ENCODE measurements at places on chromosomes 11 and 22.
A peak's percentile ranks its signal among the peaks of the same experiment; 100 is the strongest.

GRCh38 chr11:94776351-94777321, 8.5 kb downstream of the AMOTL1 start:
- peaks cover 3% of the 10 kb centered on the region for H3K36me3 ChIP-seq
- DNase-seq, result no peak
- peaks cover 5% of the 10 kb centered on the region for H3K4me1 ChIP-seq
- no peak overlapping the region for H3K4me3 ChIP-seq

DNA sequence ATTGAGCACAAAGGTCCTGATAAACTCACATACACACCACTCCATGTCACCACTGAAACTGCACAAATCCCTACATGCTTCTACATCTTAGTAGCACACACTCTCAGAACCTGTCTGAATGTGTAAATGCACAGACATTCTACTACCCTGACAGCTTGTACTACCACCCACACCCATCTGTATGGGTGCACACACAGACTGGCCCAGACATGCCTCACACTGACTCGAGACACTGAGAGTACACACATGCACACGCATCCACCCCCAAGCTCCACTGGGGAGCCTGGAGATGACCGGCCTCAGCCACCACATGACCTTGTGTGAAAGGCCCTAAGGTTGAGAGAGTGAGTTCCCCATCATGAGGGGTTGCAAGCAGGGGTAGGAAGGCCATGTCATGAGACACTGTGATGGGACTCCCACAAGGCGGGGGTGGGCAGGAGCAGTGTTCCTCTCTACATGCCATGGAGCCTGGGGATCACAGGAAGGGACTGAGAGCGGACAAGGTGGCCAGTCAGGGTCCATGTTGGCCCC, 28.1 kb downstream of the ARAP1 start:
- no peaks in the 10 kb centered on the region for H3K27me3 ChIP-seq
- no peak overlapping the region for H3K4me3 ChIP-seq
- no peak for DNase-seq
- H3K36me3 ChIP-seq, result no peaks in the 10 kb centered on the region
- H3K4me1 ChIP-seq, result peaks cover 20% of the 10 kb centered on the region

DNA sequence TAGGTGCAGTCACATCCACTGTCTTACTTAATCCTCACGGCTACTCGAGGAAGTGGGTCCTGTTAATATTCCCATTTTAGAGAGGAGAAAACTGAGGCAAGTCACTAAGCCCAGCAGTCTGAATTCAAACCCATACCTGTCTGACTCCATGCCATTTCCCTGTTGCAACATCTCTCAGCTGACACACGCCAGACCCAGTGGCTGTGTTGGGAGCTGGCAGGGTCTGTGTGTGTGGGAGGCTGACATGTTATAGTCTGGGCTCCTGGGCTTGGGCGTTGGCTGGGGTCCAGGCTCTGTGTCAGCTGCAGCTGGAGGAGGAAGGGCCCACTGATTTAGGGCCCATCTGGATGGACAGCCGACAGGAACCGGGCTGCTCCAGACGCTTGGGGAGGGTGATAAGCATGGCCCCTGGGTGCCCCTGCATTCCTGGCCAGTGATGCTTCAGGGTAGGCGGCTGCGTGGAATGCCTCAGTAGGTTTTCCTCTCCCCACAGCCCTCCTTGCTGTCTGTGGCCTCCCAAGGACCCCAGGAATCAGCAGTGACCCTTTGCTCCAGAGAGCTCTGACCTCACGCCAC, 562.5 kb downstream of the MN1 start:
- no peak overlapping the region for H3K27ac ChIP-seq
- no peaks in the 10 kb centered on the region for H3K27me3 ChIP-seq
- no peak overlapping the region for H3K4me3 ChIP-seq

GRCh38 chr22:31278626-31279326, 13.5 kb downstream of the PIK3IP1 start:
- H3K36me3 ChIP-seq, result peaks cover 25% of the 10 kb centered on the region
- H3K27ac ChIP-seq, result no peak overlapping the region
- peaks cover 1% of the 10 kb centered on the region for H3K4me1 ChIP-seq
- no peaks in the 10 kb centered on the region for H3K27me3 ChIP-seq
- no peak for DNase-seq

GRCh38 chr11:100119176-100119575, 567.9 kb upstream of the ARHGAP42 start:
- no peaks in the 10 kb centered on the region for H3K27me3 ChIP-seq
- no peak overlapping the region for H3K4me3 ChIP-seq
- no peak for DNase-seq
- H3K4me1 ChIP-seq, result no peaks in the 10 kb centered on the region
- no peaks in the 10 kb centered on the region for H3K36me3 ChIP-seq

DNA sequence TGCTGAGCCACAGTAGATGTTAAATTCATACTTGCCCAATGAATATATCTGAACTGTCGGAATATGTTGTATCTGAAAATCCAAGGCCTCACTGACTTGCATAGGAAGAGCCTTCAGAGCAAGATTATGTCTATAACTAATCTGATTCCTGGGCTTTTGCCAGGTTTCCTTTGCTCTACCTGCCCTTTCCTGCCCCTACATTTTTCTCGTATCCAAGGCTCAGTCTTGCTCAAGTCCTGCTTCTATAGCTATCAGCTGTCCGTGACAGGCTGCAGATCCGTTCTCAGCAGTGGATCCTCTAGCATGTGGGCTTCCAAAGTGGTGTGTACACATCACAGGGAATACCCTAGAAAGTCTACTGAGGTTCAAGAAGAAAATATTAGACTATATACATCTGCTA, 18.8 kb upstream of the USP47 start:
- DNase-seq, result no peak
- no peak overlapping the region for H3K4me3 ChIP-seq
- no peak overlapping the region for H3K27ac ChIP-seq
- no peaks in the 10 kb centered on the region for H3K36me3 ChIP-seq
- no peaks in the 10 kb centered on the region for H3K4me1 ChIP-seq
- no peaks in the 10 kb centered on the region for H3K27me3 ChIP-seq

DNA sequence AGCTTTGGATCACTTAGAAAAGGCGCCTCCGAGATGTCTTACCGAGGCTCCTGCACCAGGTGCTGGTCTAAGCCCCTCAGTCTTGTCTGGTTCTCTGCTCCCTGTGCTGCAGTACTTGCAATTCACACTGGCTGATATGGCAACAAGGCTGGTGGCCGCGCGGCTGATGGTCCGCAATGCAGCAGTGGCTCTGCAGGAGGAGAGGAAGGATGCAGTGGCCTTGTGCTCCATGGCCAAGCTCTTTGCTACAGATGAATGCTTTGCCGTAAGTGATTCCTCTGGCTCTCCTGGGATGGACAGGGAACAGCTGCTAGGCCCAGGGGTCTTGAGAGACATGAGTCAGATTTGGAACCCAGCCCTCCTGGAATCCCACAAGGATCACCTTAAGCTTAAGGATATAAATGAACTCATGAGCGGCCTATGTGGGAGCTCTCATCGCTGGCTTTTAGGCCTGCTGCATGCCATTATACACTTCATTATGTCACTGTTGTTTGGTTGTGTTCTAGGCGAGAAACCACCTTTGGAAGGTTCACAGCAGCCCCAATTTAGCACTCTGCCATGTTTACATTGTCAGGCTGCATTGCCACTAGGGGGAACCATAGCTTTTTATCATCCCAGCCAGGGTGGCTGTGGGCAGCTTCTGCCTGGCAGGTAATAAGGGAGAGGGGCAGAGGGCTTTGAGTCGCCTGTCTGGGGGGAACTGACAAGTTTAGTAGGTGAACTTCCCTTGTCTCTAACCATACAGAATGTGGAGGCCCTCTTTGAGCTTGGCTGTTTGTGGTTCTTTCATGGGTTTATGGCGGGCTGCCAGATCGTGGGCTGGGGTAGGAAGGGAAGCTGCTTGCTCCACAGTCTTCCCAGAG, 8.5 kb downstream of the ACAD8 start:
- no peaks in the 10 kb centered on the region for H3K27me3 ChIP-seq
- DNase-seq, result no peak
- peak overlapping the region; percentile 20 for H3K4me3 ChIP-seq
- H3K36me3 ChIP-seq, result peaks cover 22% of the 10 kb centered on the region

DNA sequence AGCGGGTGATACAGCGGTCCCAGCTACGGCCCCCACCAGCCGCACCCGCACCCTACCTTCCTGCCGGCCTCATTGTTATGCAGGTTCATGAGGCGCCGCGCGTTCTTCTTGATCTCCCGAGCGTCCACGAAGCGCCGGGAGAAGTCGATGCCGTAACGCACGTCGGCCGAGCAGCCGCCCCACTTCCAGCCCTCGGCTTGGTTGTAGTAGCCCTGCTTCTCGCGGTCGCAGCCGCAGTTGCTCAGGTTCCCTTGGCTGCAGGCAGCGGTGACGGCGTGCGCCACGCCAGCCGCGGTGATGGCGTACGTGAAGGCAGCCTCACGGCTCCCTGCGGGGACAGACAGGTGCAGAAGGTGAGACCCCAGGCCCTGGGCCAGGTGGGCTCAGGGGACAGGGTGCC, 45.9 kb downstream of the WNT7B start:
- no peak overlapping the region for H3K4me3 ChIP-seq
- H3K27me3 ChIP-seq, result no peaks in the 10 kb centered on the region
- H3K27ac ChIP-seq, result no peak overlapping the region

DNA sequence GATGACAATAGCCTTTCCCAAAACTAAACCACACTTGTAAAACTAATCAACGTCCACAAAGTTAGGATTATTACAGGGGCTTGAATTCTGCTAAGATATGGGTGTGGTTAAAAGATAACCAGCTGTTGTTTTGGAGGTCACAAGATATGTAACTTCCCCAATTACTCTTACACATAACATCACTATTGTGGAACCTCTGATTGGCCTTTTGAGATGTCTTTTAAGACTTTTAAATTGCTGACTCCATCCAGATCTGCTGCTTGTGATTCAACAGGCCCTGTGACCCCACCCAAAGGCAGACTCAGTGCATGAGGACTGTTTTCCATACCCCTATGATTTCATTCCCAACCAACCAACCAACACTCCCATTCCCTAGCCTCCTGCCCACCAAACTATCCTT, 893.9 kb downstream of the OPCML start:
- H3K4me3 ChIP-seq, result no peak overlapping the region
- no peaks in the 10 kb centered on the region for H3K27me3 ChIP-seq
- no peak for DNase-seq

DNA sequence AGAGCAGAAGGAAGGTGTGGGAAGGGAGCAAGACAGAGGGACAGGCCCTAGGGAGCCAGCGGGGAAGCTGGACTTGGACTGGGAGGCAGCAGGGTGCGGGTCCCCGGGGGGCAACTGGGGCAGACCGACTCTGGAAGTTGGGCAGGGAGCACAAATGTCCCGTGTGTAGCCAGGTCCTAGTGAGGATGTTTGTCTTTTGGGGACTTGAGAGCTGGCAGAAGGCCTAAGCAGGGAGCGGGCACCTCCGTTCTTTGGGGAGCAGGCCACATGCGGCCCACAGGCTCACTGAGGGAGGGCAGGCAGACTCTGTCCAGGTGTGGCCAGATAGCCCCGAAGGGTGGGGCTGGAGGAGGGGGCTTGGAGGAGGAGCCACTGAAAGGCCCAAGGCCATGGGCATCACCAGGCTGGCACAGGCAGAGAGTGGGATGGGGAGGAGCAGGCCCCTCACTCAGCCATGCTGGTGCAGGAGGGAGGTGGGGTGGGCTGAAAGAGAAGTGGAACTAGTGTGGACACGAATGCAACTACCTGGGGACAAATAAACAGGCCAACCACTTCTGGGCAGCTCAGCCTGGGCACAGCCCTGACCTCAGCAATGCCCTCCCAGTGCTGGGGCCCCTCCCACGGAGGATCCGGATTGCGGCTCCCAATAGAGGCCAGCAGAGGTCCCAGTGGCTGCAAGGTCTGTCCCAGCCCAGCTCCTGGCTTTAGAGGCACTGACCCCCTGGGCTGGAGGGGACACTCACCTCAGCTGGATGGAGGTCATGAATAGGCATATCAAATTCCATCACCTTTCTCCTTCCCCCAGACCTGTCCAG, 1.3 kb upstream of the SCARF2 start:
- peaks cover 16% of the 10 kb centered on the region for H3K4me1 ChIP-seq
- DNase-seq, result no peak
- H3K27ac ChIP-seq, result no peak overlapping the region
- peaks cover 20% of the 10 kb centered on the region for H3K27me3 ChIP-seq
- peaks cover 44% of the 10 kb centered on the region for H3K36me3 ChIP-seq
- peak overlapping the region; percentile 99 for H3K4me3 ChIP-seq

- no peaks in the 10 kb centered on the region for H3K27me3 ChIP-seq
- no peak overlapping the region for H3K4me3 ChIP-seq
- H3K27ac ChIP-seq, result no peak overlapping the region
- DNase-seq, result no peak
- H3K4me1 ChIP-seq, result no peaks in the 10 kb centered on the region
These were observed 12.0 kb downstream of the TBC1D22A start for GRCh38 chr22:46774253-46774979.

DNA sequence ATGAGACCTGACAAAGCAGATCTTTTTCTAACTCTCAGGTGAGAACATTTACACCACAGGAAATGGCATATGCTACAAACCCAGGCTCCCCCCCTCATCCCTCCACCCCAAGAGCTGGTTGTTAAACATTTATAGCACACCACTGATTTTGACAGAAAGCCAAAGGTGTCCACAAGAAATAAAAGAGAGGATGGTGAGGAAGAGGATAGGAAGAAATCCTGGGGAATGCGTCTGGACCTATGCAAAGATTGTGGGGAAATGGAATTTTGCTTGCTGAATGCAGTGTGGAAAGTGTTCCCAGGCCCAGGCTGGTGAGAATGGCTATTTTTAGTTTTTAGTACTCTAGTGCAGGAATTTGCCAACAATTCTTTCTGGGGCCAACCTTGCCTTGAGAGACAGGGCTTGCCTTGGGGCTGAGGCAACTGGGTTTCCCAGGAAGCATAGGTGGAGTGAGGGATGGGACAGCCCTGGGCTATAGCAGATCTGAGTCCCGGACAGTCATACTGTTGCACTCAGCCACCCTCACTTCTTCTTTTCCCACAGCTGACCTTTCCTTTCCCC, 163.9 kb downstream of the ADAMTS15 start:
- H3K27ac ChIP-seq, result no peak overlapping the region
- no peak for DNase-seq
- no peaks in the 10 kb centered on the region for H3K4me1 ChIP-seq
- H3K4me3 ChIP-seq, result no peak overlapping the region
- no peaks in the 10 kb centered on the region for H3K36me3 ChIP-seq

- no peak for DNase-seq
- H3K4me1 ChIP-seq, result no peaks in the 10 kb centered on the region
- H3K36me3 ChIP-seq, result peaks cover 4% of the 10 kb centered on the region
These were observed 38.7 kb downstream of the RTN3 start for GRCh38 chr11:63719987-63720386.

- no peaks in the 10 kb centered on the region for H3K27me3 ChIP-seq
- H3K27ac ChIP-seq, result no peak overlapping the region
- no peak for DNase-seq
- H3K4me3 ChIP-seq, result no peak overlapping the region
- no peaks in the 10 kb centered on the region for H3K36me3 ChIP-seq
- no peaks in the 10 kb centered on the region for H3K4me1 ChIP-seq
These were observed 263.8 kb upstream of the LUZP2 start for GRCh38 chr11:24233041-24233440.

Data from neuronal stem cell (in vitro differentiated cells).